ENCODE measurements at places on chromosomes 7 and 10.

- H3K4me3 ChIP-seq = no peak overlapping the region
- no peaks in the 10 kb centered on the region for H3K27me3 ChIP-seq
- peaks cover 8% of the 10 kb centered on the region for H3K4me1 ChIP-seq
- H3K36me3 ChIP-seq = no peaks in the 10 kb centered on the region
- no peak for DNase-seq
These were observed 283.0 kb upstream of the KLF6 start for GRCh38 chr10:4067931-4068561.

GRCh38 chr7:84138411-84138810 is 56.2 kb downstream of the SEMA3A start:
- no peak overlapping the region for H3K27ac ChIP-seq
- no peaks in the 10 kb centered on the region for H3K36me3 ChIP-seq
- no peaks in the 10 kb centered on the region for H3K27me3 ChIP-seq
- no peak overlapping the region for H3K4me3 ChIP-seq
- DNase-seq = no peak

- H3K27me3 ChIP-seq = peaks cover 67% of the 10 kb centered on the region
- peaks cover 3% of the 10 kb centered on the region for H3K4me1 ChIP-seq
- no peak for DNase-seq
- H3K4me3 ChIP-seq = no peak overlapping the region
- H3K27ac ChIP-seq = no peak overlapping the region
These were observed 22.2 kb upstream of the PAX2 start for GRCh38 chr10:100723180-100723579.

- no peaks in the 10 kb centered on the region for H3K36me3 ChIP-seq
- no peak for DNase-seq
- H3K4me3 ChIP-seq = no peak overlapping the region
- H3K4me1 ChIP-seq = no peaks in the 10 kb centered on the region
These were observed 119.2 kb upstream of the NPVF start for GRCh38 chr7:25347360-25348066.

GRCh38 chr7:70569335-70569819 is 562.6 kb upstream of the GALNT17 start:
- H3K4me1 ChIP-seq = no peaks in the 10 kb centered on the region
- H3K4me3 ChIP-seq = no peak overlapping the region
- DNase-seq = no peak
- H3K27me3 ChIP-seq = no peaks in the 10 kb centered on the region

DNA sequence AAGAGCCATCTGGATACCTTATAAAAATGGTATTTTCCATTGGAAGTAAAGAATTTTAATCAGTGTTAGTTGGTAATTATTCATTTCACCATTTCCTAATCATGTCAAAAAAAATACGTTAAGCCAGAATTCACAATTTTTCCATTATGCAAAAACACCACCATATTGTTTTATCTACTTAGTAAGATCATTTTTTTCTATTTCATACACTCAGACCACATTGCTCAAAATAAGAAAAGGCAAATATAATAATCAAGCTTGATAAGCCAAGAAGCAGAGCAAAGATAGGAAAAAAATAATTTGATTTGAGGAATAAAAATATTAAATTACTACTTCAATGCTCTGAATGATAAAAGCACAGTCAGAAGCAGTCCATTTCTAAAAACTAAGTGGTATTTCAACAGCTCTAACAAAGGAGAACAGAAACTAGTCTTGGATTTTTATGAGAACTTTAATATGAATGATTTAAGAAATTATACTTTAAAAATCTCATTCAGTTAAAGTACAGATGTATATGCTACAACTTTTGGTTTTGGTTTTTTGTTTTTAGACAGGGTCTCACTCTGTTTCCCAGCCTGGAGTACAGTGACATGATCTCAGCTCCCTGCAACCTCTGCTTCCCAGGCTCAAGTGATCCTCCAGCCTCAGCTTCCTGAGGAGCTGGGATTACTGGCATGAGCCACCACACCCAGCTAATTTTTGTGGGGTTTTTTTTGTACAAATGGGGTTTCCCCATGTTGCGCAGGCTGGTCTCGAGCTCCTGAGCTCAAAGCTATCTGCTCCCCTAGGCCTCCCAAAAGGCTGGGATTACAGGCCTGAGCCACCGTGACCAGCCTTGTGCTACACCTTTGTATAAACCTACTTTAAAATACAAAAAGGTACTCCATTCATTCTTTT is 46.6 kb downstream of the LRRN3 start:
- peak overlapping the region; percentile 53 for H3K4me3 ChIP-seq
- DNase-seq = peak; percentile 55
- H3K27ac ChIP-seq = peak overlapping the region; percentile 93
- H3K36me3 ChIP-seq = no peaks in the 10 kb centered on the region

All from activated CD4-positive, alpha-beta T cell treated with anti-CD3 and anti-CD28 coated beads for 36 hours (primary cell).